Lower leg skin (tissue), 4 donors: ENCODE measurements at places on chromosomes 1 and 21.

- no peak for DNase-seq
These were observed 175.0 kb downstream of the VAV3 start for GRCh38 chr1:107789817-107790524.

GRCh38 chr1:166340709-166341108 lies 173.9 kb upstream of the FAM78B start:
- DNase-seq = no peak

GRCh38 chr1:159900086-159900680 lies at the start of gene CFAP45:
Gene CFAP45 (minus strand): TSS chr1:159900165. CDS start chr1:159900098, 67 bp downstream.
- DNase-seq = peak; percentile 94

DNA sequence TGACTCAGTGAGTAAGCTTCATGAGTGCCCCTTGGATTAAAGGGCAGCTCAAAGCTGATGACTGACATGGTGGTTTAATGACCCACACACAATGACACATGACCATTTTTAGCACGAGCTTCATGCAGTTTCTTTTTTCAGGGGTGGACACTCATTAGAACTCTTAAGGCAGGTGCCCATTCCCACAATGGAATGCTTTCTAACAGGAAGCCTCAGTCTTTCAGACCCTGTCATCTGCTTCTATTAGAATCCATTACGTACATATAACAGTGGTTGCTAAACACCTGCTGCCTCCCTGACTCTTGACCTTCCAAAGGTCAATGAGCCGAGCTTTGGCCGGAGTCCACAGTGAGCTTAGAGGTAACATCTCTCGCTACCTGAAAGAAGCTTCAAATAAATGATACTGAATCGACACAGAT lies 27.4 kb downstream of the AKNAD1 start:
- DNase-seq = no peak

GRCh38 chr1:199843861-199844260 lies 183.6 kb upstream of the NR5A2 start:
- no peak for DNase-seq

- DNase-seq = no peak
These were observed 16.3 kb downstream of the VPS45 start for GRCh38 chr1:150083907-150084306.

GRCh38 chr1:153750026-153750995 lies 22.5 kb downstream of the INTS3 start:
- no peak for DNase-seq

DNA sequence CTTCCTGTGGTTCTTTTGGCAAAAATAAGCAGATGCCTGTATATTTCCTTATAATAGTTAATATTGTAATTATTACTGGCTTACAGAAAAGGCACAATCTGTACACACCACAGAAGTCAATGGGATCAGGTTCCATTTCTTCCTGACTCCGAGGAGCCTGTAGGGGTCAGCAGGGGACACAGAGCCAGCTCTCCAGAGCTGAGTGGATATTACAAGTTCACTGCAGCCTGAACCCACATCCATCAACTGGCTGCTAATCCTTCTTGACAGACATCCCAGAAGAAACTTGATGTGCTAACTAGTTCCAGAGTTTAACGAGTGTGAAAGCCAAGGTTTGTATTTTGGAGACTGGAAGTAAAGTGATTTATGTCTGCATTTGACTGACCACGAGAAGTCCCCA lies 203.8 kb downstream of the LMX1A start:
- DNase-seq = no peak

GRCh38 chr1:236619398-236619797 lies 15.1 kb upstream of the HEATR1 start:
- DNase-seq = no peak

- DNase-seq = no peak
These were observed 92.9 kb downstream of the EDEM3 start for GRCh38 chr1:184661801-184662200.

GRCh38 chr1:181588631-181589030 lies 105.3 kb downstream of the CACNA1E start:
- DNase-seq = no peak

DNA sequence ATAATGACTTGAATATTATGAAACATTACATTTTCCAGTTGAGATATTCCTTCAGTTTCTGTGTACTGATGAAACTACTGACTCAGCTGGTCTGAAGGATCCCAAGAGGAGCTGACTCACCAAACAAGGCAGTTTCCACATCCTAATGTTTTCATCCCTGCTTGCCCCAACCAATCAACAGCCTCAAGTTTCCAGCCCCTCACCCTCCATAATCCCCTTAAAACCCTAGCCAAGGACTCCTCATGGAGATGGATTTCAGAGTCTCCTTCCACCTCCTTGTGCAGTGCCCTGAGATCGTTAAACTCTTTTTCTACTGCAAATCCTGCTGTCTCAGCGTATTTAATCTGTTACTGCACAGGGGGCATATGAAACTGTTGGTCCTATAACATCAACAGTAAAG lies 83.1 kb upstream of the HAO2 start:
- DNase-seq = no peak

DNA sequence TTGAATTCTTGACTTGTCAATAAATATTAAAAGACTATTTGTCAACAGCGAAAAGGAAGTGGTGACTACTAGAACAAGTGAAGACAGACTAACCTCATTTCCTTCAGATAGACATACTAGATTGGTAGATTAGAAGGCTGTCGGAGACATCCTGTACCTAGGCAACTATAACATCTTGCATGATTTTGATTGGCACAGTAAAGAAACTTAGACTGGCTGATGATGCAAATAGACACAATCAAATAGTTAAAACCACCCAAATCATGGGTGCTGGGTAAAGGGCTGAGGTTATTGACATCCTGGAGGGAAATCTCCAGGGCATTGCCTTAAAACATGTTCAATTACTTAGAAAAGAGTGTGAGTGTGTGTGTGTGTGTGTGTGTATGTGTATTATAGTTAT lies 85.9 kb upstream of the EDEM3 start:
- DNase-seq = no peak

DNA sequence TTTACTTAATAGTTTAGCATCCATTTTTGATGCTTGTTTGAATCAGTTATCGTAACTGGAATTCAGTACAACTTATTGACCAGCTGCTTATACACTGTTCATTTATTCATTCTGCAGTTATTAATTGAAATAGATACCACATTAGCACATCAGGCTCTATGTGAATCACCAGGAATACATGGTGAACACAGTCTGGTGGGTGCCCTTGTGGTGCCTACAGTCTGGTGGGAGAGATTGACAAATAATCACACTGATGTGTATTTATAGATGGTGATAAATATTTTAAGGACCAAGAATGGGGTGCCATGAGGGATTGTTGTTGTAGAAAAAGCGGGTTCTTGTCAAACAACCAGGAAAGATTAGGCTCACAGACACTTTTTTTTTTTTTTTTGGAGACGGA lies 87.6 kb downstream of the ZFYVE9 start:
- DNase-seq = no peak

- DNase-seq = no peak
These were observed 31.5 kb downstream of the OLIG1 start for GRCh38 chr21:33101300-33101911.

- no peak for DNase-seq
These were observed 290.4 kb downstream of the GRIK1 start for GRCh38 chr21:29649406-29649814.

DNA sequence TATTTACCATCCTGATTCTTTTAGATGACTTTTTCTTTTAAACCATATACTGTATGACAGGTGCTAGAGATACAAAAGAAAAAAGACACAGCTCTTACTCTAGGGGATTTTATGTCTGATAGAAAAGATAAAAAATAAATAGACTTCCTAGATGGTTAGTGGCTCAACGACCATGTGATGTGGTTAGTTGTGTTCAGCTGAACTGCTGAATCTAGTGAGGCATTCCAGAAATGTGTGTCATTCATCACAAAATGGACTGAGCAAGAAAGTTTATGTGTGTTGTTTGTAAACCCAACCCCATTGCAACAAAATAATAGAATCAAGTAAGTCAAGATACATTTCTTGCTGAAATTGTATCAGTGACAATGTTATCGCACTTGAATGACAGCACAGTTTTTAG lies 205.8 kb upstream of the LYPLAL1 start:
- DNase-seq = no peak

GRCh38 chr1:202068596-202068995 lies 54.1 kb upstream of the GPR37L1 start:
- no peak for DNase-seq

- DNase-seq = no peak
These were observed 223.9 kb downstream of the ST6GALNAC3 start for GRCh38 chr1:76298399-76298798.

GRCh38 chr1:212684076-212684475 lies 15.6 kb downstream of the BATF3 start:
- no peak for DNase-seq

- DNase-seq = no peak
These were observed 30.8 kb downstream of the RPL5 start for GRCh38 chr1:92862605-92863004.

DNA sequence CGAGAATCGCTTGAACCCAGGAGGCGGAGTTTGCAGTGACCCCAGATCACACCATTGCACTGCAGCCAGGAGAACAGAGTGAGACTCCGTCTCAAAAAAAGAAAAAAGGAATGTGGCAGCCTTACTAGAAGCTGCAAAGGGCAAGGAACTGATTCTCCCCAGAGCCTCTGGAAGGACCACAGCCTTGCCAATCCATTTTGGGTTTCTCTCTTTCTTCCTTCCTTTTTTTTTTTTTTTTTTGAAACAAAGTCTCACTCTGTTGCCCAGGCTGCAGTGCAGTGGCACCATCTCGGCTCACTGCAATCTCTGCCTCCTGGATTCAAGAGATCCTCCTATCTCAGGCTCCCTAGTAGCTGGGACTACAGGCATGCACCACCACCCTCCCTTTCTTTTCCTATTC lies 9.9 kb upstream of the IFNGR2 start:
- DNase-seq = no peak

DNA sequence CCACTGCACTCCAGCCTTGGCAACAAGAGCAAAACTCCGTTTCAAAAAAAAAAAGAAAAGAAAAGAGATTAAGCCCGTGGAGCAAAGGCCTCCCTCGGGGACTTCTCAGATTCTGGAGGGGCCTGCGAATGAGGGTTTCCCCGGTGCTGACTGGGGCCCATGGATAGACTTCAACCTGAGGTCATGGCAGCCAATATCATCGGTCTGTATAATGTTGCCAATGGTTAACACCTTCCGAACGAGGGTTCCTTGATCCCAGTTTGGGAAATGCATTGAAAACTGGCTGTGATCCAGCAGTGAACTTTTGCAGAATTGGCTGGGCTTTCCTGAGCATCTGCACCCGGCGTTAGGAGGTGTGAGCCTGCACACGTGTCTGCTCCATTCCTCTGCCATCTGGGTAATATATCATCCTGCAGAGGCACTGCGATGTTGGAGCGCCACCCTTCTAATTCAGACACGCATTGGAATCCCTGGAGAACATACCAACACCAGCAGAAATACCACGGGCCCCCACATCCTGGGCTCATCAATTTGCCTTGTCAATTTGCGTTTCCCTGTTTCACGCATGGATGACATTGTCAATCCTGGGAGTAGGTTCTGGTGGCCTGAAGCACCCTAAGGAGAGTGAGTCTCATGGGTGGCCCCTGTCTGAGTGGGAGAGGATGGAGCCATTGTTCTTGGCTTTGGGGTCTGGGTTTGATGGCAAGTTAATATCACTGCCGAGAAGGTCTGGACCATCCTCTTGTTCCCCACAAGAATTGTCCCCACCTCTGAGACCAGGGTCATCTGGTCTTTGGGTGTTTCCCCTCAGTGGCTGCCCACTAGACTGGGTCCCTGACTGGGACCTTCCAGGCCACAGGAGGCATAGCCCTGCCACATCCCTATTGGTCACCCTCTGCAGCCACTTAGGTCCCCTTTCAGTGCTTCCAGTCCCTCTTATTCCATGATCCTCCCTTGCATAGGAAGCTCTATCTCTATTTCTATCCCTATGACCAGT lies 441.0 kb downstream of the PTPRU start:
- DNase-seq = peak; percentile 9

DNA sequence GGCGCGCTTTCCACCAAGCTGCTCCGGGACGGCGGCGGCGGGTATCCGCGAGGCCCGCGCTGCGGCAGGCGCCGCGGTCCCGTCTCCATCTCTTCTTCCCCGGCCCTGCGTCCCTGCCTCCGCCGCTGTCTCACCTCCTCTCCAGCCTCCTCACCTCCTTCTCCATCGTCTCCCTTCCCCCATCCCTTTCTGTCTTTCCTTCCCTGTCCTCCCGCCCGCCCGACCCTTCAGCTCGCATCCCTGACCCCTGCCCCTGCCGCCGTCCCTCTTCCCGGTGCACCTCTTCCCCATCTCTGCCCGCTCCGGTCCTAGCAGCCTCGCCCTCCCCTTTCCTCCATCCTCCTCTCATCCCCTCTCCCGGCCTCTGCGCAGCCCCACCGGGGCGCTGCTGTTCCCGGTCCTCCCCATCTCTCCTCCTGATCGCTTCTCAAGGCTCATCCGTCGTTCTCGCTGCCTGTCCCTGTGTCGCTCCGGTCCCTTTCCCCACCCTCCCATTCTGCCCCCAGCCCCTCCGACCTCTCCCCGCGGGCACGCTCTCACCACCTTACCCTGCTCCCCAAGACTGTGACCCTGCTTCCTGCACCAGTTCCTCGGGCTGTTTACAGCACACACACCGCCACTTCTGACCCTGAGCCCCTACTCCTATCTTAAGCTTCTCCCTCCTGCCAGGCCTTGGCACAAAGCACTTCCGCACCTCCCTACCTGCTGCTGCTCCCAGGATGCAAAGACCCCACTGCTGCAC lies 760 bp upstream of the NPHP4 start:
- DNase-seq = no peak

GRCh38 chr1:7268983-7269382 lies 483.7 kb downstream of the CAMTA1 start:
- peak; percentile 20 for DNase-seq

DNA sequence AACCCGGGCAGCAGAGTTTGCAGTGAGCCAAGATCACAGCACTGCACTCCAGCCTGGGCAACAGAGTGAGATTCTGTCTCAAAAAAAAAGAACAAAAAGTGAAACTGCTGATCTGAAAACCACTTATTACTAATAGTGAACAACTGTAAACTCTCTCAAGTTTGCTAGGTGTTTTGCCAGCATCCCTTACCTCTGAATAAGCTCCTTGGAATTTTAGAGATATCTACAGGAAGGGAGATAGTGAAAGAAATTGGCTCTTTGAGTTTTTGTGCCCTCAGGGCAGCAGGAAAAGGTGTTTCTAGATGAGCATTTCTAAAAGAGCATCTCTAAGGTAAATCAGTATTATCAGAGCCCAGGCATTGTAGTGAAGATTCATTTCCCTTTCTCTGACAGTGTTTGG lies 27.1 kb downstream of the PARK7 start:
- DNase-seq = no peak

GRCh38 chr1:25922971-25923552 lies 16.8 kb upstream of the STMN1 start:
- no peak for DNase-seq

- no peak for DNase-seq
These were observed 48.3 kb downstream of the LRRC38 start for GRCh38 chr1:13465515-13465914.
